GM10248 (cell line): ENCODE measurements at places on chromosomes 16 and 17.
A peak's percentile ranks its signal among the peaks of the same experiment; 100 is the strongest.

DNA sequence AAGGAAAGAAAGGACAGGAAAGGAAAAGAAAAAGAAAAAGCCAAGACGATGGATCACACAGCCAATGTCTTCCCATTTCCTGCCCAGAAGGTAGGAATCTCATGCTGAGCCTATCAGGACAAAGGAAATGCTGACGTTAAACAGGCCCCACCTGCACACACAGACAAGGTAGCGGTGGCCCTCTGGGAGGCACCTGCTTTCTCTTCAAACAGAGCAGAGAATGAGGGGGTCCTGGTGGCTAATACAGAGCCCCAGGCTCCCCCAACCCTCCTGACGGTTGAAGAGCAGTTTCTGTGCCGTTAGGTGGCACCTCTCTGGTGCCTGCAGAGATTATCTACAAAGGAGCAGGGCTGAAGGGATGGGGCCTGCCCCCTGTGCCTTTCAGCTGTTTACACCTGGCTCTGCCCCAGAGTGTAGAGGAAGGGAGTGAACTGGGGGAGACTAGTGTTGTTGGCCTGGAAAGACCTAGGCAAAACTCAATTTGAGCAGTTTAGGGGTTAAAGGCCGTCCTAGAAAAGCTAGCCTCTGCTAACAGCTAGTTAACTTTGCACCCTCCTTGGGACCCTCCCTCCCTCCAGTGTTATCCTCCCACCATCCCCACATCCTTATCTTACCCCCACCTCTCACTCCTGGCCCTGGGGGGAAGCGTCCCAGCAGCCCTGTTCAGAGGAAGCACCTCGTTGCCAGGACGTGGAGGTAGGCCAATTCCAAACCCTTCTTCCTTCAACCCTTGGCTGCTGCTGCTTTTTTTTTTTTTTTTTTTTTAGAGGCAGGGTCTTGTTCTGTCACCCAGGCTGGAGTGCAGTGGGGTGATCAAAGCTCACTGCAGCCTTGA is 56.3 kb downstream of the ARHGAP27 start:
- no peak for DNase-seq

- DNase-seq: no peak
Observed at GRCh38 chr16:30780021-30780420, 7.0 kb downstream of the ZNF629 start.

DNA sequence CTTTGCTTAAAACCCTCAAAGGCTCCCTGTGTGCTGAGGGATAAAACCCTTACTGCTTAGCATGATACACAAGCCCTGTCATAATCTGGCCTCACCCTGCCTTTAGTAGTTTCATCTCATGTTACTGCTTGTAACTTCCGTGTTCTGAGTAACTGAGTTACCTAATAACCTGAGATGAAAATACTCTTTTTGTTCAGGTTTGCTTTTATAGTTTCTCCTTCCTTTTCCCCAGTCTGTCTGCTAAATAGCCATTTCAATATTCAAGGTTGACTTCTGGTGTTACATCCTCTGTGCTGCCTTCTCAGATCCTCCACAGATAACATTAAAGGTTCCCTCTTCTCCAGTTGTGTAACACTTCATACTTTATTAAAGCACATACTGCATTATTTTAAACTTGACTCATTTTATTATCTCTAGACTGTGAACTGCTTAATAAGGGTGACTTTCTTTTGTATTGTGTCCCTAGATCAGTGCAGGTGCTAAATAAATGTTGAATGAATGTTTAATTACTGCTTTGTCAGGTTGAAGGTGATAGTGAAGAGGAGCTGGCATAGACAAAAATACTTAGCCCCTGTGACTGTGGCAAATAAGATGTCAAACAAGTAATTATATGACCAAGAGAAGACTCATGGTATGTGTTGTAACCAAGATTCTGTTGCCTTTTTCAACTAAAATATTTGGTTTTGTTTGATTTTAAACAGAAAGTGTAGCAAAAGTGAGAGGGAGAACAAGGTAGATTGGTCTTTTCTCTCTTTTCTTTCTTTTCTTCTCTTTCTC is 47.8 kb downstream of the NFAT5 start:
- DNase-seq: peak; percentile 44

GRCh38 chr16:23505180-23505665 is 5.1 kb downstream of the GGA2 start:
- DNase-seq: no peak

GRCh38 chr16:70685938-70686375 is at the start of gene MTSS2:
MTSS2 (minus strand) TSS chr16:70686053; CDS start chr16:70685791, 262 bp downstream.
- DNase-seq: no peak

DNA sequence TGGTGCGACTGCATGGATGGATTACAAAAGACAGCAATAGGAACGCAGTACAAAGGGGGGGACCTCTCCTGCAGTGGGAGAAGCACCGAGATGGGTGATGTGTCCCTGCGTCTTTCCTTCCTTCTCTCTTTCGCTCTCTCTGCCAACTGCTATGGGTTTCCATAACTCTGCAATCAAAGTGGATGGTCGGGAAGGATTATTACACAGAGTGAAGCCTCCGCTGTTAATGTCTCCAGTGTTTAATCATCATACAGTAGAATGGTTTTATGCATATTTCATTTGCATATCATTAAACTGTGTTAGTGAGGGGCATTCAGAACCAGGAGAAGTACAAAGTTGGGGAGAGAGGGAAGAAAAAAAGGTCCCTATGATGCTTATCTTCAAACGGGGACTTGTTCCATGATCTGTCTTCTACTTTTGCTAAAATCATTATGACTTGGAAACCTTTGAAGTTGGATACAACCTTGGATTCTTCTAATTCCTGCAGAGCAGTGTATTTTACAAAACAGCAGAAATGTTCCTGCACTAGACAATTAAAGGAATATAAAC is 255.9 kb upstream of the PMFBP1 start:
- no peak for DNase-seq

DNA sequence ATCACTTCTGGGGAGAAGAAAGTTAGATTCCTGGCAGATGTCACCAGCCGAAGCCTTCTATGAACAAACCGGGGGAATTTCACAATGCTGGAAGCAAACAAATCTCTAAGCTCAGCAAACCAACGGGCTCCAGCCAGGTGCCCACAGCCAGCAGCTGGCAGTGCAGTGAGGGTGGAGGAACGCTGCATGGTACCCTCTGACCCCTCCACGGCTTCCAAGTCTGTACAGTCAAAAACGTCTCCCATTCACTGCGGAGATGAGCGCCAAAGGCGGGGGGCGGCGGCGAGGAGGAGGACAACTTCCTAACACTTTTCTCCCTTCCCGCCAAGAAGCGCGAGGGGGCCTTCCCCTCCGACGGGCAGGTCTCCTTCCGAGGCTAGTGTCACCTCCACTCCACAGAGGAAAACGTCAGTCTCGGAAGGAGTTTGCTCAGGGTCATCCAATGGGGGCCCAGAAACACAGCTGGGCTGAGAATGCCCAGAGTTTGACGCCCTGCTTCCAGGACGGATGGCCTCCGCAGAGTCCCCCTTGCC is 924 bp downstream of the ZNF598 start:
- DNase-seq: no peak

DNA sequence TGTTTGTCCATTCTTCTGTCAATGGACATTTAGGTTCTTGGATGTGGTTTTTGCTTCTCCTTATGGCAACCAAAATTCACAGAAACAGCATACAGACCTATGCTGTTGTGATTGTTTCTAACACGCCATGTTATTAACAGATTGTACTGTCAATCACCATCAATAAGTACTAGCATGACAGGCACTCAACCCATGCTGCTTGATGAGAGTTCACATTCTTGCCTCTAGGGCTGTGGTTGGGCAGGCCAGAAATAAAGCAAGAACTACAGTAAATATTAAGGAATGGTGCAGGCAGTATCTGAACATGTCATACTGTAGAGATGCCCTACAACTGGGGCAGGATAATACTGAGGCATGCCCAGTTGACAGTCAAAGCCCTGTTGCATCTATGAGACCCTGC is 171.2 kb upstream of the ZFHX3 start:
- no peak for DNase-seq

- DNase-seq: no peak
Observed at GRCh38 chr16:55033225-55034156, 102.8 kb downstream of the IRX5 start.

- no peak for DNase-seq
Observed at GRCh38 chr16:59683709-59684108, 949.6 kb upstream of the GOT2 start.

GRCh38 chr17:82291582-82292250 is 18.2 kb upstream of the CSNK1D start:
- no peak for DNase-seq
